ENCODE measurements at places on chromosomes 5 and 9.

GRCh38 chr9:81620002-81620390, 69.4 kb downstream of the TLE1 start:
- no peak for DNase-seq

GRCh38 chr5:111432883-111433536, 79.3 kb downstream of the STARD4 start:
- DNase-seq, result no peak

DNA sequence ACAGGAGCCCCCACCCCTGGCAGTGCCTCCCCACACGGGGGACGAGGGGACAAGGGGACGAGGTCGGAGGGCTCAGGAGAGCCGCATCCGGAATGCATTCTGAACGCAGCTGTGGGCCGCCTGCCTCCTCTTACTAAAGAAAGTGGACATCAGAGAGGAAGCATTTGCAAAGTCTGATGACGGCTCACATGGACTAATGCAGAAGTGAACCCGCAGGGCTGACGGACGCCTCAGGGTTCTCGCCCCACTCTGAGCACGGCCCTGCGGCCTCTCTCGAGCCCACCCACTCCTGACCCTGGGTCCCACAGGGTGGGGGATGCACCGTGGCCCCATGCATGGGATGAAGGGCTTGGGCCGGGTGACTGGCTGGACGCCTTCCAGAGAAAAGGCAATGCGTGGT, 5.9 kb downstream of the LPCAT1 start:
- DNase-seq, result no peak

- no peak for DNase-seq
Measured at GRCh38 chr5:109426075-109426474, 16.3 kb upstream of the PJA2 start.
